Coronary artery (tissue), 2 donors: ENCODE measurements at places on chromosomes 6 and 20.

GRCh38 chr6:36682328-36683144 is 4.0 kb downstream of the CDKN1A start:
- DNase-seq, result no peak

DNA sequence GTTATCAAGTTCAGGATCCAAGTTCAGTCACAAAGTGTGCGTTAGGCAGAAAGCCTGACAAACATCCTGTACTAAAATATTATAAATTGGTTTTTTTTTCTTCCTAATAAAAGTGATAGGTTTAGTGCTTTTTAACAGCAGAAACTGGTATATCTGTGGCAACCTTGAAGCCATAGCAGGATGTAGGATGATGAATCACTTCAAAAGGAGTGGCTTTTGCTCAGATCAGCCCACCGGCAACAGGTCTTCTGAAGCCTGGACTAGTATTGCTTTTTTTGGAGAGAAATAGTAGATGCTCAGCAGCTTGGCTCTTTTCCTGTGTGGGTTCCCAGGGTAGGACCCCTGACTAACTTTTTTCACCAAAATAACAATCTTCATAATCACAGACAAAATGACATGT is 190.8 kb downstream of the EPM2A start:
- DNase-seq, result no peak

DNA sequence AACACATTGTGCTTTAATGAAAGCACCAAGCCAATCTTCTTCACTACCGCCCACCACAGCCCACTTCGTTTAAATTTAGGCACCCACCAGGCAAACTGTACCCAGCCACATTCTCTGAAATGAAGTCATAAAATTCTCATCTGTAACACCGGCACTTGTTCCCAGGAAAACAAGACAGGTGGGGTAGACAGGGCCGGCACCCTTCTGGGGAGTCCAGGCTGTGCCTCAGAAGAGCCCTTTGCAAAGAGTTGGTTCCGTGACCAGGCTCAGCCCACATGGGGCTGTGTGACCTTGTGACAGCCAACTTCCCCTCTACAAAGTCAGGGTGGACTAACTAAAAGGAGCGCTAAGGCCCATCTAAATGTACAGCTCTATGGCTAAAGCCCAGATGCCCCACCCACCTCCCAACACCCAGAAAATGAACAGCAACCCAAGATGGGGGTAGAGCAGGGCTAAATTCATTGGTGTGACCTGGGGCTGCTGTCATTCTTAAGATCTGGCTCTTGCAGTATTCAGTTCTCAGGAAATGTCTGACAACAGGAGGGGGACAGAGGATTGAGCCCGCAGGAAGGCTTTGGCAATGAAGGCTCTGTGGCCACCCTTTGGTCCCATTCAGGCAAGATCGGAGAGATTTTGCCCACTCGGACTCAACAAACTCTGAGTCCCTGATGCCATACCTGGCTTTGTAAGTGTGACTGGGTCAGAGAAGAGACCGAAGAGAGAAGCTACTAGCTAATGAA is 56.7 kb downstream of the TRERF1 start:
- DNase-seq, result peak; percentile 12

- no peak for DNase-seq
Measured at GRCh38 chr6:15577106-15577505, 85.7 kb downstream of the DTNBP1 start.

DNA sequence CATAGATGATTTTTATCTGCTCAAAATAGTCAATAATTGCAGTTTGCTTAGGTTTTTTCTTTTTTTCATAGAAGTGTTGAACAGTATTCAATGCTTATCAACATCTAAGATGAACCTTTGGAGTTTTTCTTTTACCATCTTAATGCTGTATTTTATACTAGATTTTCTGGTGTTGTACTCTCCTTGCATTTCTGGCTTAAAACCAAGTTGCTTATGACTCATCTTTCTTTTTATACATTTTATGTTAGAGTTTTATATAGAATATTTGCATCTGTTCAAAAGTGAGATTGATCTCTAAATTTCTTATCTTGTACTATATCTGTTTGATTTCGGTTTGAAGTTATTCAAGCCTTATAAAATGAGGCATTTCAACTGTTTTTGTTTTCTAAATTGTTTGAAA is 232.5 kb downstream of the RFPL4B start:
- no peak for DNase-seq
